ENCODE measurements at places on chromosomes 16 and 17.
A peak's percentile ranks its signal among the peaks of the same experiment; 100 is the strongest.

- no peaks in the 10 kb centered on the region for H3K4me1 ChIP-seq
- H3K27me3 ChIP-seq, result no peaks in the 10 kb centered on the region
- H3K36me3 ChIP-seq, result no peaks in the 10 kb centered on the region
- no peak overlapping the region for H3K4me3 ChIP-seq
- no peak for DNase-seq
Observed at GRCh38 chr16:61074324-61074723, 961.9 kb downstream of the CDH8 start.

DNA sequence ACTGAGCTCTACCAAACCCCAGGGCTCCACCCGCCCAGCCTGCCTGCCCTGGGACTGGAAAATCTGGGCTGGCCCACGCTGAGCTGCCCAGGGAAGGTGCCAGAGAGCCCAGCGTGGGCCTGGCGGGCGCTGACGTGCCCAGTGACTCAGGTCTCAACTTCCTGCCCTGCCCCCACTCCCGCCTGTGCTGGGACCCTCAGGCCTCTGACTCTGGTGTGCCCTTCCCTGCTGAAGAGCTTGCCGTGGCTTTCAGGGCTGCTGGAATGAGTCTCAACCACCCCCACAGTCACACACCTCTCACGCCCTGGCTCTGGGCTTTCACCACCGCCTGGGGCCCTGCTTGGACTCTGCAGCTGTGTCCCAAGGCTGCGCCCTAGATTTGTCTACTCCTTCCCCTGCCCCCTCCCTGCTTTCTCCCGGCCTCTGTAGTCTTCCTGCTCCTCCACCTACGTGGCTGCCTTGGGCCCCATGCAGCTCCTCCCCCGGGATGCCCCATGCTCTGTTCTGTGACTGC, 10.4 kb downstream of the LLGL1 start:
- no peak overlapping the region for H3K27ac ChIP-seq
- H3K4me1 ChIP-seq, result no peaks in the 10 kb centered on the region
- DNase-seq, result no peak

DNA sequence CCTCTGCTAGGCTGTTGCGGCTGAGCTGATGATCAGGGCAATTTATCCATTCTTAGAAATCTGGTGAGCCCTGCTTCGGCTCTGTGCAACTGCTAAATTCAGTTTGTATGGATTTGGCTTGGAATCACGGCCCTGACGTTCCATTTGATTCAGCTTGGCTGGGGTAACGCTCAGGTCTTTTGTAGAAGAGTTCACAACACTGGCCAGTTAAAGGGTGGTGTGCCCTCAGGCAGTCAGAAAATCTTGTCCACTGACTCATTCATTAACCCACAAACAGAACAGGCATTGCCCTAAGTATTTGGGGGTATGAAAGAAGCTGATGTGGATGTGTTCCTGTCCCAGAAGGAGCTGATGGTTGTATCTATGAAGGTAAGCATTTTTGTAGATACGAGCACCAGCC, 53.9 kb downstream of the GNAO1 start:
- H3K27ac ChIP-seq, result no peak overlapping the region
- no peak for DNase-seq
- peaks cover 11% of the 10 kb centered on the region for H3K27me3 ChIP-seq
- no peaks in the 10 kb centered on the region for H3K36me3 ChIP-seq
- H3K4me1 ChIP-seq, result no peaks in the 10 kb centered on the region
- no peak overlapping the region for H3K4me3 ChIP-seq

DNA sequence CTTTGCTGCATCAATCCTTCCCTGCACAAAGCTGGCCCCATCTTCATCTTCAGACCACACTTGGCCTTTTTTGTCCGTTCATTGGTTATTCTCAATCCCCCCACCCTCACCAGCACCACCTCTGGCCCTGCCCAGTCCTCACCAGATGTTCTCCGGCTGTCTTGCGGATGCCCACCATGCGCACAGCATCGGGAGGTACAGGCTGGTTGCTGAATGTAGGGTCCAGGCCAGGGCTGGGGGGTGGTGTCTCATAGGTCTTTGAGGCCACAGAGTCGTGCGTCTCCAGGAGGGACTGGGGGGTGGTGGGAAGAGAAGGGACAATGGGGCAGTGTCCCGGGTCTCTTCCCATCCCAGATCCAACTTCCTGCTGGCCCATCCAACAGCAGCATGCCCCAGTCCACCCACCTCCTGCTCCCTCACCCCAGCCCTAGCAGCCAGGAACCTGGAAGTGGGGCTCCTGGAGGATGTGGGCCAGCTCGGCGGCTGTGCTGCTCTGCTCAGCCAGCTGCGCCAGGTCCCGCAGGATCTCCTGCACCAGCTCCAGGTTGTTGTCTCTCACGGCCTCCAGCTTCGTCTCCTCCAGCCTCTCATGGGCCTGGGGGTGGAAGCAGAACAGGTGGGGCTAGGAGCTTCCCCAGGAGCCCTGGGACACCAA, 24.4 kb downstream of the MPP2 start:
- H3K27me3 ChIP-seq, result peaks cover 16% of the 10 kb centered on the region
- DNase-seq, result no peak
- no peak overlapping the region for H3K27ac ChIP-seq
- no peaks in the 10 kb centered on the region for H3K36me3 ChIP-seq
- peaks cover 8% of the 10 kb centered on the region for H3K4me1 ChIP-seq
- no peak overlapping the region for H3K4me3 ChIP-seq

GRCh38 chr16:5706211-5706610, 608.6 kb upstream of the EEF2KMT start:
- no peaks in the 10 kb centered on the region for H3K4me1 ChIP-seq
- H3K27me3 ChIP-seq, result no peaks in the 10 kb centered on the region
- H3K27ac ChIP-seq, result no peak overlapping the region

DNA sequence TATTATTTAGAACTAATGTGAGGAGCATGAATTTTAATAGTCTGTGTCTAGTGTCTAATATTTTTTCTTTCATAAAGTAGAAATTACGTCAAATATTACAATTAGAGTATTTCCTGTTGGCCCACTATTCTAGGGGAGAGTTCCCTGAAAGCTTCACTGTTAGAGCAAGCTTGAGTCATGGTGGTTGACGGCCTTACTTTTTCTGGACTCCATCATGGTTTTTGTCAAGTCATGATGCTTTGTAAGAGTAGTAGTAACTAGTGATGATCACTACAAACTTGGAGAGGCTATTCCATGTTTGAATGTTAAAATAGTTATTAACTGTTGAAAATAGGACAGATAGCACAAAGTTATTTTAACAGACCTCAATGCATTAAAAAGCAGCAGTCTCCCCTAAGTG, 1.7 kb downstream of the PSMD11 start:
- no peaks in the 10 kb centered on the region for H3K27me3 ChIP-seq
- peaks cover 48% of the 10 kb centered on the region for H3K4me1 ChIP-seq
- H3K36me3 ChIP-seq, result peaks cover 25% of the 10 kb centered on the region
- DNase-seq, result no peak

- H3K27ac ChIP-seq, result peak overlapping the region; percentile 78
- peak; percentile 76 for DNase-seq
- H3K4me1 ChIP-seq, result peaks cover 100% of the 10 kb centered on the region
- H3K36me3 ChIP-seq, result no peaks in the 10 kb centered on the region
- H3K4me3 ChIP-seq, result no peak overlapping the region
- H3K27me3 ChIP-seq, result no peaks in the 10 kb centered on the region
Observed at GRCh38 chr17:68387435-68388218, 69.7 kb downstream of the WIPI1 start.

DNA sequence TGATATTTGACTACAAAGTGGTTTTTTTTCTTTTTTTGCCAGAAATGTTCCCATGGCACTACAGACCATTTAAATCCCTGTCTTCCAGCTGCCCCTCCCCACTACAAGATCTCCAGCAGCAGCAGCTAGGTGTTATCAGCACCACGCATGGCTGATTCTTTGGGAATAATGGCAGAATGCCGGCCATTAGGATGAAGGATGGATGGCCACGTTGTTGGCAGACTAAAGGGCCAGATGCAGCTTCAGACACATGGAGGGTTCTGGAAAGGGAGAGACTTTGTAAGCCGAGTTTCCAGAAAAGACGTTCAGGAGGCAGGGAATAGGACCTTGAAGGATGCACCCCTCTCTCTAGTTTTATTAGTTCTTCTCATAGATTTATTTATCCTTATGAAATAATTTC, 10.3 kb upstream of the MED9 start:
- H3K4me3 ChIP-seq, result no peak overlapping the region
- H3K27ac ChIP-seq, result no peak overlapping the region
- DNase-seq, result no peak
- H3K36me3 ChIP-seq, result no peaks in the 10 kb centered on the region
- H3K27me3 ChIP-seq, result peaks cover 7% of the 10 kb centered on the region

DNA sequence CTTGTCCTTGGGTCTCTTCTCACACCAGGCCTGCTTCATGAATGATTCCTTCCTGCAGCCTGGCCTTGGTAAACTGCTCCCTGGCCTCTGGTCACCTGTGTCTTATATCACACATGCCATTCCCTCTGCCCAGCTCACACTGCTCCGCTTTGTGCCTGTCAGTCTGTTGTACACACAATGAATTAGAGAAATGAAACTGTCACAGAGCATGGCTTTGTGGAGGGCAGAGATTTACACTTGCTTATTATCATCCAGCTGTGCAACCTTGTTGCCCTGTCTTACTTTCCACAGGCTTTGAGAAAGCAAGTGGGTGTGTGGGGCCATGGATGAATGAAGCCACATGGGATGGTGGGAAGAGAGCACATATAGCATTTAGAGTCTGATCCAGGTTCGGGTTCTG, 22.4 kb downstream of the ALDH3A2 start:
- H3K27me3 ChIP-seq, result no peaks in the 10 kb centered on the region
- H3K4me3 ChIP-seq, result no peak overlapping the region
- H3K27ac ChIP-seq, result peak overlapping the region; percentile 67
- peaks cover 56% of the 10 kb centered on the region for H3K4me1 ChIP-seq
- peaks cover 14% of the 10 kb centered on the region for H3K36me3 ChIP-seq

DNA sequence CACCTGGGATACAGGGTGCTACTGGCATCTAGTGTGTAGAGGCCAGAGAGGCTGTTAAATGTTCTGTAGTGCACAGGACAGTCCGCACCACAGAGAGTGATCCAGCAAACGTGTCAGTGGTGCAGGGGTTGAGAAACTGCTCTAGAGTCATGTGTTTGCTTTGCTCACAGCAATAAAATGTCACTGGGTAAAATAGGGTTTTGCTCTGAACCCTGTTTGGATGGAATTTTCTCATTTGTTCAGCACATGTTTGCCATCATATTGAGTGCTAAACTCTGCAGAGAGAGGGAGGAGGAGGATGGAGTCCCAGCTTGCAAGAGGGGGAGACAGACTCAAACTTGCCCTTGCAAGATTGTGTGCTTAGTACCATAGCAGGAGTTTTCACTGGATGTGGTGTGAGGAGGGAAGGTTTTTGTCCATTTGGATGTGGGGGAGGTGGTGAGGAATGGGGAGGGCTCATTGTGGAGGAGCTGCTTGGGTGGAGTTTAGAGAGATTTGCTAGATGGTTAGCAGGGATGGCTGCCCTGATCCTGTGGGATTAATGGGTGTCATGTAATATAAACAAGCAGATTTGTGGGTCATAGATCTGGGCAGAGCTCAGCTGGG, 11.8 kb downstream of the PLCG2 start:
- no peak for DNase-seq
- no peak overlapping the region for H3K4me3 ChIP-seq
- H3K4me1 ChIP-seq, result no peaks in the 10 kb centered on the region
- H3K27ac ChIP-seq, result no peak overlapping the region
- no peaks in the 10 kb centered on the region for H3K27me3 ChIP-seq
- no peaks in the 10 kb centered on the region for H3K36me3 ChIP-seq

DNA sequence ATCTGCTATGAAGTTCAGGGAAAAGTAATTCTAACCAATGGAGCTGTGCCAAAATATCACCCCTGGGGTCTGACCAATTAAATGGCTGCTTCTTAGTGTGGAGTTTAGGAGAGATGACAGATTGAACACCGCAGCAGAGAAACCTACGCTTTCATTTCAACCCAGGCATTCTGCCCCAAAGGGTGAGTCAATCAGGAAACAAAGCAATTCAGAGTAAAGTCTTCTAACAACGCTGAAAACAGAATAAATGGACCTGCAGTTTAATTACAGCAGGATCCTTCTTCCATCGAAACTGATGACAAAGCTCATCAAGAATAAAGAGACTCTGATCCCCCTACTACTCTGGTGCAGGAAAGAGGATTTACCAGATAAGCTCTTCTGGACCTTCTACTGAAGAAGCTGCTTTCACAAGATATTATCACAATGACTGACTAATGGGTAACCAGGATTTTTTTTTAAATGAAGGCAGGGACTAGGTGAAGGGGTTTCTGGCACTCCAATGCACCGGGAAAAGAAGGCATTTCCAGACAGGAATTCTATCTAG, 16.7 kb downstream of the RFFL start:
- peak; percentile 63 for DNase-seq
- peak overlapping the region; percentile 6 for H3K4me3 ChIP-seq
- H3K27ac ChIP-seq, result peak overlapping the region; percentile 58
- peaks cover 7% of the 10 kb centered on the region for H3K36me3 ChIP-seq

- H3K27ac ChIP-seq, result no peak overlapping the region
- no peaks in the 10 kb centered on the region for H3K36me3 ChIP-seq
- H3K4me3 ChIP-seq, result no peak overlapping the region
- H3K27me3 ChIP-seq, result no peaks in the 10 kb centered on the region
Observed at GRCh38 chr16:23125277-23125676, 24.0 kb downstream of the USP31 start.

GRCh38 chr16:26605626-26606271, 461.0 kb upstream of the C16orf82 start:
- no peak overlapping the region for H3K4me3 ChIP-seq
- no peak for DNase-seq
- H3K27ac ChIP-seq, result no peak overlapping the region
- no peaks in the 10 kb centered on the region for H3K36me3 ChIP-seq

Measured in HepG2 (cell line).